Suppressor macrophage (primary cell): ENCODE measurements at places on chromosomes 7 and 10.

GRCh38 chr7:38394660-38395059 is 121.2 kb upstream of the TARP start:
- peak; percentile 91 for DNase-seq

GRCh38 chr10:87503886-87504285 is 807 bp upstream of the MINPP1 start:
- DNase-seq, result no peak

DNA sequence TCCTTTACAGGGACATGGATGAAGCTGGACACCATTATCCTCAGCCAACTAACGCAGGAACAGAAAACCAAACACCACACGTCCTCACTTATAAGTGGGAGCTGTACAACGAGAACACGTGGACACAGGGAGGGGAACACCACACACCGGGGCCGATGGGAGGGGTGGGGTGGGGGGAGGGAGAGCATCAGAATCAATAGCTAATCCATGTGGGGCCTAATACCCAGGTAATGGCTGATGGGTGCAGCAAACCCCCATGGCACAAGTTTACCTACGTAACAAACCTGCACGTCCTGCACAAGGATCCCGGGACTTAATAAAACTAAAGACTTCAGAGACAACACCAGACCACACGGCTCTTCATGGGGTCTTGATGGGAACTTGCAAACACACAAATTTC is 82.2 kb upstream of the DIP2C start:
- no peak for DNase-seq

- DNase-seq, result no peak
Observed at GRCh38 chr7:96636342-96636860, 73.2 kb downstream of the SEM1 start.

- DNase-seq, result no peak
Observed at GRCh38 chr10:77321838-77322237, 315.8 kb downstream of the KCNMA1 start.

DNA sequence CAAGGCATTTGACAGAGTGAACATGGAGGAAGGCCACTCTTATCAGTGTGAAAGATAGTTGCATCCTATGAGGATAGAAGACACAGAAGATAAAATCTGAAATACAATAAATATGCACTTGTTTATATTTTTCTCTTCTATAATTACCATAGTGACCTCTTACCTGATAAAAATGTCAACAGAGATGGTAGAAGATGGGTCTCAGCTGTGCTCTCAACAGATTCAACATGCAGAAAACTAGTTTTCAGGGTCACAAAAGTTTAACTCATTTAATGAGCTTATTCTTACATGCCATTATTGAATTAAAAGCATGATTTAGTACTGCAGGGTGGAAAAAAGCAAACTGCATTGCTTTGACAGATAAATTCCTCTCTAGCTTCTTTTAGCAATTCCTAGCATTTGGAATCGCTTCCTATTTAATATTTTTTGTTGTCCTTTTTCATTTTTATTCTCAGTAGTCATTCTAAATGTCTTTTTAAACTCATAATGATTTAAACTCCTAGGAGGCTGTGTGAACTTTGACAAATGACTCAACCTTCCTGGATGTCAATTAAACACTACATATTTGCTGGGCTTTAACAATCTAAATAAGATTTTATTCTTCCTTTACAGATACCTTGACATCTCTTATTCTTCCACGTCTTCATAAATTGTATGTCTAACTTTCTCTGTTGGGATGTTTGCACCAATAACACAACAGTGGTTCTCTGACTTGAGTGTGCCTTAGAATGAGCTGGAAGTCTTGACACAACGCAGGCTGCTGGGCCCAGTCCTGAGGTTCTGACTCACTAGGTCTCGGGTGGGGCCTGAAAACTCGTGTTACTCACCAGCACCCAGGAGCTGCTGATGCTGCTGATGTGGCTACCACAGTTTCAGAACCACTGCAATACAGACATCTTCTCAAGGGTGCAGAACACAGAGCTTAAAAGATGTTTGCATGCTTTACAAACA is 565.5 kb upstream of the IGFBP3 start:
- DNase-seq, result no peak

GRCh38 chr10:72889391-72889831 is 4.1 kb upstream of the OIT3 start:
- DNase-seq, result no peak

DNA sequence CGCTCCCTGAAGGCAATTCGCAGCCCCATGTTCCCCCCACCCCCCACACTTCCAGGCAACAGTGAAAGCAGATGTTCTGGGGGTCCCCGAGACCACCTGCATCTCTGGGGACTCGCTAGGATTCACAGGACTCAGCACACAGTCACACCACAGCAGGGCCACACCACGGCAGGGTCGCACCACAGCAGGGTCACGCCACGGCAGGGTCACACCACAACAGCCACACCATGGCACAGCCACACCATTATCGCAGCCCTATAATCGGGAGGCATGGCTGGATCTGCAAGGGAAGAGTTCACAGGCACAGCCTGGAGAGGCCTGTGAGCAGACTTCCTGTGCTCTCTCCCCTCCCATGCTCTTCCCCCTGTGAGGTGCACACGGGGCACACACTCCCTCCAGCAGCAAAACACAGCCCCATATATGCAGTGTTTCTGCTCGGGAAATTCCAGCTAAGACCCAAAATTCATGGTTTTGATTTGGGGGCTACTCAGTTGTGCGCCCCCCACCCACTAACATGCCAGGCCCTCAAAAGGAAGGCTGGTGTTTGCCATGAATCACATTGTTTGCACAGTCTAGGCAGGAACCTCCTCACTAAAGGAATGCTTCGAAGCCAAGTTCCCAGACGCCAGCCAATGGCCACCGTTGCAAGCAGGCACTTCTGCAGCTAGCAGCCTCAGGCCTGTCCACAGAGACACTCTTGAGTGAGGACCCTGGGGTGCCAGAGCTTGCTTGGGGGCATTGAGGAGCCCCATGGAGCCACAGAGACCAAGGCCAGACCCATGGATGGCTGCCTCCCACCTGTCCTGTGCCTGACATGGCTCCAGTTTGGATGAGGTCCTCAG is 7.0 kb upstream of the DPYSL4 start:
- DNase-seq, result no peak

- peak; percentile 91 for DNase-seq
Observed at GRCh38 chr10:124722798-124723783, 21.1 kb downstream of the FAM53B start.
